ENCODE measurements at places on chromosomes 7 and 10.

DNA sequence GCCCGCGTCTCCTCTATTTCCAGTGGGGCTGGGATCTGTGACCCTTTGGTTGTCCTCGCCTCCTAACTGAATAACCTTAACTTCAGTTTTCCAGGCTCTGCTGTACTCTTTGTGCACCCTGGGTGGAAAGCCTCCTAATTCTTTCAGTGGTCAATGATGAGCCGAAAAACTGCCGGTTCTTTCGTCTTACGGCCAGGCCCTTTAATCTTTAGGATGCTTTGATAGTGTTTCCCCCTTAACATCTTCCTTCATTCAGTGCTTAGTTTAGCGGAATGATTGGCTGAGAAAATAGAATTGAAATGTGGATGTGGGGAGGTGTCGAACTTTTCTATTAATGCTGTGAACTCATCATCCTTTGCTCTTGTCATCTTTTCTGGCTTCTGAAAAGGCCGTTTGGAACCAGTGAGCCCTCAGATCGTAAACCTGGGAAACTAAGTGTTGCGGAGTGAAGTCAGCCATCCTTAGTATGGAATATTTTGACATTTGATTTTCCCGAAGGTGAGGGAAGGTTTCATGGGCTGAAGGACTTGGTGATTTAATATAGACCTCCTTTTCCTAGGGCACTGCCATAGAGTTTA is 847 bp downstream of the GARS1 start:
- DNase-seq, result peak; percentile 5

DNA sequence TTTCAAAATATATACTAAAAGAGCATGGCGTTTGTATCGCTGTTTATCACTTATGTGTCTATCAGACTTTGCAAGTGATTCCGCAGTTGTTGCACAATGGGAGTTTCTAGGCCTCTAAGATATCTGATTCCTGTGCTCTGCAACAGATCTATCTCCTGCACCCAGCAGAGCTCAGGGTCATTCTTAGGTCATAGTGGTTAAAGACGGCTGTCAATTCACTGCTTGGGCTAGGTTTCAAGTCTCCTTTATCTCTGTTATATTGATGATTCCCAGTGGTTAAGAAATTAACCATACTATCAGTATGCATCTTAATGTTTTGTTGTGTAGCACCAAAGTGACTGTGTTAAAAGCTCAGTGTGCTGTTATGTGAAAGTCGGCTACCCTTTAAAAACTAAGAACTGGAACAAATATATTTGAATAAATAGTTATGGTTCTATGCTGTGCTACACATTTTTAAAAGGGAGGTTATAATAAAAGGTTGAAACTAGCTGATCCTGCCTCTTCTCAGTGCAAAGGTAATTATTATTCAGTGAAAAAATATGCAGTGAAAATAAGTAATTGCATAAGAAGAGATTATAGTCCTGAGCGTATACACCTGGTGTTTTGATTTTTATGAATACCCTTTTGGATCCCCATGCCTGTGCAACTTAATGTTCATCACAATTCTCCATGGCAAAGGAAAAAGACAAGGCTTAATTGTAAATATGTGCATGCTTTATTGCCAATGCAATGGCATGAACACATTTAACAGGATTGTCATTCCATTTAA is 24.0 kb downstream of the HOXA1 start:
- no peak for DNase-seq

- no peak for DNase-seq
Observed at GRCh38 chr10:20635570-20635969, 261.5 kb downstream of the NEBL start.

GRCh38 chr7:11221984-11222383 is 248.3 kb downstream of the PHF14 start:
- DNase-seq, result no peak

- no peak for DNase-seq
Observed at GRCh38 chr7:78198756-78199155, 400.2 kb downstream of the PHTF2 start.

GRCh38 chr7:95446618-95447017 is 11.8 kb upstream of the PON2 start:
- no peak for DNase-seq

DNA sequence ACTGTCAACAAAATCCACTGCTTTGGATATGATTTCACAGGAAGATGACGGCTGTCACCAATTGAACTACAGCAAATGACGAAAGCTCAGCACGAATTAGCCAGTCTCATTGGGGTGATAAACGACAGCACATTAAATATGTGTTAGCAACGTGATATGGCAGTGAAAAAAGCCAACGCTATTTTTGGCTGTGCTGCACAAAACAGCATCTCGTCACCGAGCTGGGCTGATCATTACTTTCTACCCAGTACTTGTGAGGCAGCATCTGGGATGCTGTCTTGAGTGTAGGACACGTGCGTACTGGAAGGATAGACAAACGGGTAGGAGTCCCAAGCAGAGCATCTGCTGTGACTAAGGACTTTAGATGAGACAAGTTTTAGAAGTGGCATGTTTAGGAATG is 138.3 kb downstream of the EXOC4 start:
- DNase-seq, result no peak

GRCh38 chr10:62707810-62708209 is 96.7 kb upstream of the ADO start:
- DNase-seq, result no peak

DNA sequence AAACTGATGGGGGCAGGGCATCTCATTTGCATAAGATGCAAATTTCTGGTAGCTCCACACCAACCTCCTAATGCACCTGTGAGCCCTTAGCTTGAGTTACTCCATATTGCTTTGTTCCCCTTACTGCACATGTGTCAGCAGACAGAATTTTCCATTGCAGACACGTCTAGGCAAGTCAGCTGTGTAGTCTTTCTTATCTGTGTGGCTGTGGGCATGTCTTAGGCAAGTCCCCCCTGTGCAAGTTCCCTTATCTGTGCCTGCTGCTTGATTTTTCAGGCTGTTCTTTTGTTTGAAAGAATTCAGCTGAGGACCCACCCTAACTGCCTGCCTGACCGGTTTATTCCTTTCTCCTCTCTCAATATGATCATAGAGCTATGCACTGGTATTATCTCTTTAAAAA is 28.5 kb upstream of the TRIM24 start:
- no peak for DNase-seq

DNA sequence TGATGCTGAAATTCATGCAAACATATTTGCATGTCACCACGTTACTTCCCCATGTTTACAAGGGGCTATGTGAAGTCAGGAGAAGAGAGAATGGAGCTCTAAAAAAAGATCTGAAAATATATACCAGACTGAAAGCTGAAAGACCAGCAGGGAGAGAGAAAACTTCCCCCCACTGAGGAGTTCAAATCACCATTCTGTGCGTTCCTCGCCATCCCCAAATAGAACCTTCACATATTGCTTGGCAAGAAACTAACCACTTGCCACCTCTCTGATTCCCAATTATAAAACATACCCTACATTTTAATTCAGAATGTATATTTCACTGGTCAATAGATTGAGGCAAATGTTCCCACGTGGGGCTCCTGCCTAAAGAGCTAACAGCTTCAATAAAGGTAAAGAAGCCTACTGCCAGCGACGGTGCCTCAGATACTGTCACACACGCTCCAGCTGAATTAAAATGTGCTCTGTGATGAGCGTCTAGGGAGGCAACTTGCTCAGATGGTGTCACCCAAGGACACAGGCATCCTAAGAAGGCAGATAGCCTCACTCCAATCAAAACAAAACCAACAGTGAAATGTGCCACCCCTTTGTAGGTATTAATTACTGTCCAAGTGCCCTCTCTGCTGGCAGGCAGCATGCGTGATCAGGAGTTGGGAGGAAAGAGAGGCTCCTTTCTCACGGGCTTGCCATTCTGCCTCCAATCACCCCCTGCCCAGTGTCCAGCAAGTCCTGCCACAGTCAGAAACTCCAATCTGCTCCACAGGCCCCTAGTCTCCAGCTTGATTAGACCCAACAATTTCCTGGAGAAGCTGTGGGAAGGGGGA is 298.2 kb downstream of the GRID1 start:
- DNase-seq, result no peak

DNA sequence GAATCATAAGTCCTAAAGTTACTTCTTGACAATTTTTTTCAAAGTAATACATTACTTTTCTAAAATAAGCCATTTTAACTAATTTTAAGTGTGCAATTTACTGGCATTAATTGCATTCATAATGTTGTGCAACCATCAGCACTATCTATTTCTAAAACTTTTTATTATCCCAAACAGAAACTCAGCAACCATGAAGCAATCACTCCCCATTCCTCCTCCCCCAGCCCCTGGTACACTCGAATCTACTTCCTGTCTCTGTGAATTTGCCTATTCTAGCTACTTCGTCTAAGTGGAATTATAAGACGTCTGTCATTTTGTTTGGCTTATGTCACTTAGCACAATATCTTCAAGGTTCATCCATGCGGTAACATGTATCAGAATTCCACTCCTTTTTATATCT is 84.9 kb downstream of the MKX start:
- DNase-seq, result no peak

GRCh38 chr10:15841696-15842095 is 18.6 kb downstream of the MINDY3 start:
- DNase-seq, result no peak

DNA sequence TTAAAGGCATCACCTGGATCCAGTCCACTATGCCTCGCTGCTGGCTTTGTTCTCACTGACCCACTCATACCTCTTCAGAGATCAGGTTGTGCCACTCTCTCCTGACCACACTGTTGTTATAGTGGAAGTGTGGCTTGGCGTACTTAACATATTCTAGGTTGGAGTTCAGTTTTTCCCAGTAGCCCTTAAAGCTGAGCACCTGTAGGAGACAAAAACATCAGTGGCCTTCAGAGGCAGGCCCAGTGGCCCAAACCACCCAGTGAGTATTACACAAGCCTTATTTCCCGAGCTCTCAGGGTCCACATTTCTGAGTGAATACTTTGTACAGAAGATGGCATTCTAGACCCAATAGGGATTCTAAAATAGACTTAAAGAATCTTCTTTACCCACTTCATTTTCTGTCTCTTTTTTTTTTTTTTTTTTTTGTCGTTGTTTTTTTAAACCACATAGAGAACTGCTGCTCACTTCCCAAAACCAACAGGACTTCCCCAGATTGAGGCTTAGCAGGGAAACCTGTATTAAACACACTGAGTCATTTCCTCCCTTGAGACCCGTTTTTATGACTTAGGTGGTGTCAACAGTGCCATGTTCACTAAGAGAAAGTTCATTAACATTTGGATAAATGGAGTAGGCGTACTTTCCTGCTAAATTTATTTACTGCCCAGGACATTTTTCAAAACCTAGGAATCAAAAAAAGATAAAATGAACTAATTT is 85.8 kb downstream of the GSAP start:
- peak; percentile 28 for DNase-seq

DNA sequence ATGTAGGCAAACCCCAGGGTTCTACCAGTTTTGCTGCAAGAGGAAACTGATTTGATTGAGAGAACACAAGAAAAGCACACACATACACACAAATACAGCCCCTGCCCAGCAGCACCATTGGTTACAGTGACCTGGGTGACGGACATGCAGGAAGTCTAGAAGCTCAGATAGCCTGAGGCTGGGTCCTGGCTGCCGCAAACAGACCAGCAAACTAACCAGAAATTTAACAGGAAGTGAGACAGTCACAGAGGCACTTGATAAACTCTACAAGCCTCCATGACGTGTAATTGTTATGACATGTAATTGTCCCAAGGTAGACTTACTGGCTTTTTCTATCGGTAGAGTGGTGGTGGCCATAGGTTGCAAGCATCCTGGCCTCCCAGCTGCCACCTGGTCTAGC is 58.9 kb downstream of the PRKAR2B start:
- DNase-seq, result peak; percentile 25

GRCh38 chr10:22005763-22006162 is 2.2 kb upstream of the DNAJC1 start:
- no peak for DNase-seq

GRCh38 chr10:30963992-30964930 is 67.4 kb downstream of the ZNF438 start:
- no peak for DNase-seq

DNA sequence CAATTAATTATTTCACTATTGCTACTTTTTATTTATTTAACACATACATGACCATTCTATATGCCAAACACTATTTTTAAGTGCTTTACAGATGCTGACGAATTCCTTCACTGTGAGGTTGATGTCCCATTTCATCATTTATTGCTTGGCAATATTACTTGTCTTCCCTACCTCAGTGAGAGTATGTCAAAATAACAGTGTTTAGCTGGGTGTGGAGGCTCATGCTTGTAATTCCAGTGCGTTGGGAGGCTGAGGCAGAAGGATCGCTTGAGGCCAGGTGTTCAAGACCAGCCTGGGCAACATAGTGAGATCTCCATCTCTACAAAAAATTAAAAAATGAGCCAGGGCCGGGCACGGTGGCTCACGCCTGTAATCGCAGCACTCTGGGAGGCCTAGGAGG is 19.8 kb upstream of the MRC1 start:
- no peak for DNase-seq

DNA sequence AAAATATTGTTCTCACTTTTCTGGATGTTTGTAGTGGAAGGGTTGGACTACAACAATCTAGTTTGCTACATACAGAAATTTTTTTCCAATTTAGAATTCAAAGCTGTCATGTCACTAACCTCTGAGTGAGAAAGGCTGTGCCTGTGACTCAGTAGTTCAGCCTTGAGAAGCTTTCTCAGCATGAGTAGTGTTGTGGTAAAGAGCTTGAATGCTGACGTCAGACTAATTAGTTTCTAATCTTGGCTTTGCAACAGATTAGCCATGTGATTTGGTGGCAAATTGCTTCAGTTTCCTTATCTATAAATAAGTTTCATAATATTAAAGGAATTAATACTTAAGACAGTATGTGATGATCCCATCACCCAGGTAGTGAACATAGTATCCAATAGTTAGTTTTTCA is 83.8 kb downstream of the ABCA13 start:
- DNase-seq, result no peak

DNA sequence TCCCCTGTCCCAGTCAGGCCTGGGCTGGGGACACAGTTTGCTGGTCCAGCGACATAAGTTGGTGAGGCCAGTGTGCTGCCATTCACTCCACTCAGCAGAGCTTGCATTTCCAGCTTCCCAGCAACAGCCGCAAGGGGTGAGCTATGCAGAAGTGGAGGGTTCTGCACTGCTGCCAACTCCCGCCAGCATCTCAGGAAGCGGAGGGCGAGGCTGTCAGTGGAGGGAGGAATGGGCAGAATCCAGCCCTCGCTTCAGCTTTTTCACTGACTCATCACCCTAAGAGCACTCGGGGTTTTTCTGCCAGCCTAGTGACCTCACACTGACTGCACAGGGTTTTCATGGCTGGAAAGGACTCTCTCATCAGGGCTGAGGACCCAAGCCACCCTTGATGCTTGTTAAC is 625.1 kb upstream of the MKI67 start:
- DNase-seq, result no peak
